Esophagus muscularis mucosa (tissue), 4 donors: ENCODE measurements at places on chromosomes 2 and 18. TPM values are rescaled to one million over a fixed set of nuclear protein-coding genes. Genes with fewer than 3 reads are reported as not detected.

DNA sequence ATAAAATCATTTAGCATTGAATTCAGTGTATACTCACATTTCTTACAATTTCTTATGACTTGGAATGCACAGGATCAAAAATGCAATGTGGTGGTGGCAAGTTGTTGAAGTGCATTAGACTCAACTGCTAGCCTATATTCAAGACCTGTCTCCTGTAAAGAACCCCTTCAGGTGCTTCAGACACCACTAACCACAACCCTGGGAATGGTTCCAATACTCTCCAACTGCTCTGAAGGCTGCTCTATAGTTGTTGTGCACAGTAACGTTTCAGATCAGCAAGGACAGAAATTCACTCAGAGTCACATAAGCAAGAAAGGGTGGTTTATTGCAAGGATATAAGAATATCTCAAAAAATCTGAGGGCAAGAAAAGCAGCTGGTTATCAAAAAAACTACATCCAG is 6.5 kb downstream of the GKN1 start:
- DNase-seq, result no peak

The CWC22 gene
- total RNA-seq, result 27.9 TPM

DNA sequence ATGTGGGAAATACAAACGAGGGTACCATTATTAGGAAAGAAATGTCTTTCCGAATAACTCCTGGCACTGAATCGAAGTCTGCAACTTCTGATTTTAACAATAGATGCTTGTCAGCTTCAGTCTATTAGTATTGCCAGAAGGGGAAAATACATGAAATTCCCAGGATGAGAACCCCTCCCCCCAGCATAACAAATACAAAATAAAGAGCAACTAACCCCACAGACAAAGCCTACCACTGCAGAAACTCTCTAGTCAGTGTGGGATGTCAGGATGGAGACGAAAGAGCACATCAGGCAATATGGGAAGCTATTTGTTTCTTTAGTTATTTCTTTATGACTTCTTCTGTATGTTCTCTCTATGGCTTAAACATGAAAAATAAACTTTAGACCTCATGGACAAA is 365.0 kb upstream of the CDH2 start:
- DNase-seq, result no peak

GRCh38 chr18:65227970-65228369 is 522.8 kb upstream of the CDH7 start:
- no peak for DNase-seq

DNA sequence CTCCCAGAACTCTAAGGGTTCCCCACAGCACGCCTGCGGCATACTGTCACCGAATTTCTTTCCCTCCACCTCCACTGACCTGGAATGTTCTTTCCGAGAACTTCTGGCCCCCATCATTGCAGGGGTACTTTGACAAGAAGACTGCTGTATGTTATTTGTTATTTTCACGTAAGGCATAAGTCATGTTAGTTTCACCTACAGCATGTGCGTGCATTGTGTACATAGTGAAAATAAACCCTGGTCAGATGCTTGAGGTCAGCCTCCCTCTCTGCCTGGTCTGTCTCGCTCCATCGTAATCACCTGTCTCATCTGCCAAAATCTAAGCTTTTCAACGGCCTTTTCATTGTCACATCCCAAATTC is 4.1 kb downstream of the ABCG8 start:
- DNase-seq, result no peak

DNA sequence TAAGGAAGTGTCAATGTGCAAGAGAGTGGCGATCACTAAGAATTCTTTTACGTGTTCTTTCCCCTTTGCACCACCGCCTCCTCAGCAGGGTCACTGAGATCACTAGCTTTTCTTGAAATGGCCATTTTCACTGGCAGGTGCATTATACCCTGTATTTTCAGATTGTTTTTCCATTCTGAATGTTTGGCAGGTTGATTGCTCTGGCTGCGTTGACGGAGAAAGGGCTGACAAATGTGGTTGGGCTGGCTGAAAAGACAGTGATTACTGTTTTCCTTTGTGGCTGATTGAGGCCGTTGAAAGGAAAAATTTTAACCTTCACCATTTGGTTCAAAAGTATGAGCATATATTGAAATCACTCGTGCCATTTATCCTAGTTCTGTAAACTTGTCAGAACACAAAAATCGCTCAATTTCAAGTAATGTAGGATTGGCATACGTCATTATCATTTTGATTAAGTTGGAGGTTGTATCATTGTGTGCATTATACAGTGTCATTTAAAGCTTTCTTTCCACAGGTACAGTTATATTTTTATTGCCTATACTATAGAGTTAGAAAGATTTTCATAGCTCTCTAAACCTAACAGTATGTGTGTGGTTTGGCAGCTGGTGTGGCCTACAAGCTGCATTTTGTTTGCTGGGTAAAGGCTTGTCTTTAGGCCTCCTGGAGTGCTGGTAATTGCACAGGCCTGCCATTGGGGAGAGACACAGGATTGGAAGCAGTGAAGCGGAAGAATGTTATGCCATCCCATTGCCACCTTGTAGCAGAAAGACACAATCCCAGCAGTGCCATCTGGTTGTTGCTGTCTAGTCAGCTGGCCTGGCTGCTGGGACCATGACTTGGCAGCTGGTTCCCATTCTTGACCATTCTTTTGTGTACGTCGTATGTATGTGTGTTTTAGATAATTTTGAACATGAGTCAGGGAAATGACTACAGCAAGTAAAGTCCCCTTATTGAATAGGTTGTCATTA is 36.7 kb downstream of the DYNC1I2 start:
- no peak for DNase-seq
